Peyer's patch (tissue), 4 donors: ENCODE measurements at places on chromosomes 16 and 17. TPM values are rescaled to one million over a fixed set of nuclear protein-coding genes. Genes with fewer than 3 reads are reported as not detected.

Gene LRRC75A
- total RNA-seq: 48.7 TPM

Gene ALOXE3
- not detected for total RNA-seq

Gene SCIMP
- 1.5 TPM for total RNA-seq

Gene ASGR1
- total RNA-seq: 0.88 TPM

Gene CFDP1
- 205 TPM for total RNA-seq

Gene DNASE1L2
- total RNA-seq: 2.0 TPM

Gene SLC25A19
- 20.9 TPM for total RNA-seq

Gene TENT4B
- 10.7 TPM for total RNA-seq

Gene CTRL
- 5.3 TPM for total RNA-seq

DNA sequence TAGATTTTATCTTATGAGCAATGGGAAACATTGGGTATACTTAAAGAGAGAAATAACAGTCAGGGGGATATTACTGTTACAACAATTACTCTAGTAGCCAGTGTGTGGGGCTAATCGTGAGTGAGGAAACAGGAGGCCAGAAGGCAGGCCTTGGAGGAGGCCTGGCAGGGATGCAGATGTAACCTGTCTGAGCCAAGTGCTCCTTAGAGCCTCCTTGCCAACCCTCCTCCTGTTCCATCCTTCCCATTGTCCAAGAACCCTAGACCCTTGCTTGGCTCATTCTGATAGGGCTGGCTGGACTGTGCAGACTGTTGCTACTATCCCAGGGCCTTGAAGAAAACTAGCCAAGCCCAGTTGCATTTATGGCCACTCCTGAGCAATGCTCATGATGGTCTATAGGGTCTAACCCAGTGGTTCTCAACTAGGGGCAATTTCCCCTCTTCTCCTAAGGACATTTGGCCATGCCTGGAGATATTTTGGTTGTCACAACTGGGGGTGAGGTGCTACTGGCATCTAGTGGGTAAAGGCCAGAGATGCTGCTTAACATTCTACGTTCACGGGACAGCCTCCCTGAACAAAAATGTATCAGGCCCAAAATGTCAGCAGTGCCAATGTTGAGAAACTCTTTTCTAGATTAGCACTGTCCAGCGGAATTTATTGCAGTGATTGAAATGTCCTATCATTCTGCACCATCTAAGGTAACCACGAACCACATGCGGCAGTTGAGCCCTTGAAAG is 24.4 kb upstream of the WSCD1 start:
- no peaks in the 10 kb centered on the region for H3K4me1 ChIP-seq
- no peak overlapping the region for H3K27ac ChIP-seq
- H3K36me3 ChIP-seq: no peaks in the 10 kb centered on the region
- no peak for DNase-seq
- no peak overlapping the region for H3K4me3 ChIP-seq

DNA sequence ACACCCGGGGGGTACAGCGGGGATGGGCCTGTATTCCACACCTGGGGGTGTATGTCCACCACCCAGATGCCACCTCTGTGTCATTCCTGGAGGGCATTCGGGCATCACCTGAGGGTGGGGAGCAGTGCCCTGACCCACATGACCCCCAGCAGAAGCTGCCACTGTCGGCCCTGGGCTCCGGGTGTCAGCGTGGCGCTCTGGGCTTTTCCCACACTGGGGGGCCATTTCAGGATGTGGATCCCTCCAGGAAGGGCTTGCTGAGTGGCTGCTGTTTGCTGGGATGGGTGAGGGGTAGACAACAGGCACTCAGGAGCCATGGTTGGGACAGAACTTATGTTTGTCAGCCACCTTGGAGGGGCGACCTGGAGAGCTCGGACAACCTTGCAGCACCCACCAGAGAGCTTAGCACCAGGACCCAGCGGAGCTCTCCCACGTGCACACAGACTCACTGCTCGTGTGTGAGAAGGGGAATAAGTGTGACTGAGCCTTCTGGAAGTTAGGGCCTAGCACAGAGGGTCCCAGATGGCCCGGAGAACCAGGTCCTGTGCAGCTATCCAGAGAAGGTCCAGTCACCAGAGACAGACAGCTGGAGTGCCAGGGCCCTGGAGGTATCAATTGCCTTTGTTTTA is 102.7 kb downstream of the METRNL start:
- no peaks in the 10 kb centered on the region for H3K36me3 ChIP-seq
- DNase-seq: no peak
- H3K27me3 ChIP-seq: no peaks in the 10 kb centered on the region
- no peak overlapping the region for H3K4me3 ChIP-seq

DNA sequence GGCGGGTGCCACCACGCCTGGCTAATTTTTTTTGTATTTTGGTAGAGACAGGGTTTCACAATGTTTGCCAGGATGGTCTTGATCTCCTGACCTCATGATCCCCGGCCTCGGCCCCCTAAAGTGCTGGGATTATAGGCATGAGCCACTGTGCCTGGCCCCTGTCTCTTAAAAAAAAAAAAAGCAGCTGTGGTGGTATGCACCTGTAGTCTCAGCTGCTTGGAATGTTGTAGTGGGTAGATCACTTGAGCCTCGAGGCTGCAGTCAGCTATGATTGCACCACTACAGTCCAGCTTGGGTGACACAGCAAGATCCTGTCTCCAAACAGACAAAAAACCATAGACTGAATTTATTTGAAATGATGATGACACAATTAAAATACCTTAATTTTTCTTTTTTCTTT is 24.3 kb downstream of the CDK12 start:
- no peaks in the 10 kb centered on the region for H3K27me3 ChIP-seq
- DNase-seq: no peak
- no peaks in the 10 kb centered on the region for H3K36me3 ChIP-seq
- no peak overlapping the region for H3K27ac ChIP-seq
- H3K4me3 ChIP-seq: no peak overlapping the region
- no peaks in the 10 kb centered on the region for H3K4me1 ChIP-seq

DNA sequence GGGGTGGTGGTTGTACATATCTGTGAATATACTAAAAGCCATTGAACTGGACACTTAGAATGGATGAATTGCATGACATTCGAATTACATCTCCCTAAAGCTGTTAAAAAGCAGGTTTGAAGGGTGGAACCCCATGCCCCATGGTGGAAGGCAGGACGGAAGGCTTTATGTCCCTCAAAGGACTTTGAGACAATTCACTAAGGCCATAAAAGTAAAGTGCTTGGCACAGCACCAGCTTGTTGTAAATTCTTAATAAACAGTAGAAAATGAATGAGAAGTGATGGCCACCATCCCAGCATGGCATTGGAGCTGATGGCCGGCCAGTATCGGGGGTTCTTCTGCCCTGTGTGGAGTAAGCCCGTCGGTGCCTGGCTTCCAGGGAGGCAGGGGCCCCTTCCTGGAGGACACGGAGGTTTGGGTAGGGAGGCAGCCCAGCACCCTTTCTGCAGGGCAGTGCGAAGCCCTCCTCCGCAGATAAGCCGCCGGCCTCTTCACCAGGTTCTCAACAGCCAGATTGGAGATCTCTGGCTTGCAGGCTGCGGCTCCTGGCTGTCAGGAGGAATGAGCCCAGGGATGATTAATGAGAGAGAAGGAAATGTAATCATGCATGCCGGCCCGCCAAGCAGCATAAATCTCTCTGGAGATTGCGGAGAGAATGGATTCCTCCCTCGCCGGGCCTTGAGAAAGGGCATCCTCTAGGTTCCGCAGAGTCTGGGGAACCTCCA is 346.9 kb downstream of the FOXL1 start:
- H3K36me3 ChIP-seq: no peaks in the 10 kb centered on the region
- DNase-seq: peak; percentile 59
- no peaks in the 10 kb centered on the region for H3K27me3 ChIP-seq
- no peak overlapping the region for H3K27ac ChIP-seq
- H3K4me3 ChIP-seq: no peak overlapping the region

- no peaks in the 10 kb centered on the region for H3K36me3 ChIP-seq
- H3K4me3 ChIP-seq: no peak overlapping the region
- DNase-seq: no peak
- no peak overlapping the region for H3K27ac ChIP-seq
- no peaks in the 10 kb centered on the region for H3K27me3 ChIP-seq
- no peaks in the 10 kb centered on the region for H3K4me1 ChIP-seq
Observed at GRCh38 chr16:67886387-67886786, 1.7 kb downstream of the NRN1L start.

- no peaks in the 10 kb centered on the region for H3K36me3 ChIP-seq
- no peak for DNase-seq
- no peak overlapping the region for H3K4me3 ChIP-seq
Observed at GRCh38 chr16:22326771-22327445, 29.7 kb downstream of the POLR3E start.

DNA sequence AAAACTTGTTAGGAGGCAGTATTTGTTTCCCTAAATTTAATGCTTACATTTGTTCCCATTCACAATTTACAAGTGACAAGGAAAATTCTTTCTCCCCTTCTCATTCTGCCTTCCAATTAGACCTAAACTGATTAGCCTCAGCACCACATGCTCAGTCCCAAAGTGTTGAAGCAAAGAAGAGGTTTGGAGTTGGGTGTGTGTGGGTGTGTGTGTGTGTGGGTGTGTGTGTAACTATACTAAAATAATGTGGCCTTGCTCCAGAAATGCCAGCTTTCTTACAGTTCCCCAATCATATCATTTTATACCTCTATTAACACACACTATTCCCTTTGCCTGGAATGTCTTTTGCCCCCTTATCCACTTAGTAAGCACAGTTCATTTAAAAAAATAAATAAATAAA is 6.9 kb upstream of the UTP6 start:
- no peak overlapping the region for H3K4me3 ChIP-seq
- H3K27me3 ChIP-seq: no peaks in the 10 kb centered on the region
- no peaks in the 10 kb centered on the region for H3K4me1 ChIP-seq
- no peak for DNase-seq
- H3K36me3 ChIP-seq: no peaks in the 10 kb centered on the region

- no peak overlapping the region for H3K4me3 ChIP-seq
- no peaks in the 10 kb centered on the region for H3K27me3 ChIP-seq
- H3K27ac ChIP-seq: no peak overlapping the region
- no peaks in the 10 kb centered on the region for H3K4me1 ChIP-seq
- no peak for DNase-seq
- H3K36me3 ChIP-seq: no peaks in the 10 kb centered on the region
Observed at GRCh38 chr16:75754141-75754540, 27.9 kb upstream of the CPHXL start.

GRCh38 chr16:63447121-63447520 is 1410.9 kb upstream of the CDH8 start:
- H3K4me1 ChIP-seq: no peaks in the 10 kb centered on the region
- no peak overlapping the region for H3K27ac ChIP-seq
- no peaks in the 10 kb centered on the region for H3K36me3 ChIP-seq
- H3K27me3 ChIP-seq: no peaks in the 10 kb centered on the region
- DNase-seq: no peak

DNA sequence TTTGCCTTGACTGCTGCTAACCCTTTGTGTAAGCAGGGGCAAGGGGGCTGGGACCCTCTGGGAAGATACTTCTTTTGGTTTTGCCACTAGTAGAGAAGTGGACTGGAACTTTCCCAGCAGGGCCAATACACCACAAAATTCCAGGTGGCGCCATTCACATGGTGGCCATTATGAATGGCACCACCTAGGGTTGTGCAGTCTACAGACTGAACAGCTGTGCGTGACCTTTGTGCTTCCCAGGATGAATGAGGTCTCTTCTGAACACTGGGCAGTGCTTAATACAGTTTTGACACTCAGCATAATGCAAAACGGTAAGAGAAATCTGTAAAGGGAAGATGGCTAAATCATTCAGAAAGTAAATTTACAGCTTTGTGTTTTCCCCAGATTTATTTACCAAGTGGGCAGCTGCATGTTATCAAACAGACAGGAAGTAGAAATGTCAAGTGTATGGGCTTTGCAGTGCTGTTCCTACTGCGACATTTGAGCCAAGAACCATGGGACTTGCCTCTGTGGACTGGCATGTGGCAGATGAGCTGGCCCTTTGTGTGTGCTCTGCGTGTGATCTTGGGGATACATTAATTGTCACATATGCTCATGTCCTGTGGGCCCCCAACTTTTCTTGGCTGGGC is 9.2 kb downstream of the SYT17 start:
- no peaks in the 10 kb centered on the region for H3K27me3 ChIP-seq
- no peaks in the 10 kb centered on the region for H3K36me3 ChIP-seq
- no peak for DNase-seq
- no peak overlapping the region for H3K27ac ChIP-seq
- no peak overlapping the region for H3K4me3 ChIP-seq

DNA sequence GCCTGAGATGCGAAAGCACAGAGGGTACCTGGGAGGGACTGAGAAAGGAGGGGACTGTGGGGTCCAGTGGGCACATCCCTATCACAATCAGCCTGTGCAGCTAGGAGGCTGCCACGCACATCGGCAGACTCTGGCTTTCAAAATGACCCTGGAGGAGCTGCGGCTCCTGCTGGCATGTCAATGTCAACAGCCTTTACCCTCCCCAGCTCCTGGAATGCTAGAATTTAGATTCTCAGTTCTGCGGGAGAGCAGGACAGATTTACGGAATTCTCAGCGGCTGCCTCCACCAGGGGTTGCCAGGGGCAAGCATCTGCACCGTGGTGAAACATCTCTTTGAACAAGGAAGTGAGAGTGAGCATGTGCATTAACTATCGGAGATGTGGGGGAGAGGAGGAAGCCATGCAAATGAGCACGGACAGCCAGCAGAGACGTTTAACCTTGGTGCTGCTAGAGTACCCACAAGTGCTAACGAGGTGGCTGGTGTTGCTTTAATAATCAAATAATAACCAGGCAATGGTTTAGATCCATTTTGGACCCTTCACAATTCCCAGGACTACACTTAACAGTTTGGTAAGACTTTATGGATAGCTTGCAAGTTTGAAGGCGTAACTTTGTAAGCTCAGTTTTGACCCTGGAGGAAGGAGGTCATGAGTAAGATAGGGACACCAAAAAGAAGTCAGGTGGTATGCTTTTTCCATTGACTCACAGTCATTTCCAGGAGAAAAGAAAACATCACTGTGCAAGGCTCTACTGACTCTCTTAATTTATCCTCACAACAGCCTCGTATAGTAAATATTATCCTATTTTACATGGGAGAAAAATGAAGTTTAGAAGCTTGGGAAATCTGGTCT is 54.1 kb downstream of the XYLT1 start:
- no peaks in the 10 kb centered on the region for H3K27me3 ChIP-seq
- no peak for DNase-seq
- no peak overlapping the region for H3K4me3 ChIP-seq
- peak overlapping the region; percentile 48 for H3K27ac ChIP-seq
- H3K36me3 ChIP-seq: no peaks in the 10 kb centered on the region
